Suppressor macrophage (primary cell): ENCODE measurements at places on chromosomes 5 and 9.

DNA sequence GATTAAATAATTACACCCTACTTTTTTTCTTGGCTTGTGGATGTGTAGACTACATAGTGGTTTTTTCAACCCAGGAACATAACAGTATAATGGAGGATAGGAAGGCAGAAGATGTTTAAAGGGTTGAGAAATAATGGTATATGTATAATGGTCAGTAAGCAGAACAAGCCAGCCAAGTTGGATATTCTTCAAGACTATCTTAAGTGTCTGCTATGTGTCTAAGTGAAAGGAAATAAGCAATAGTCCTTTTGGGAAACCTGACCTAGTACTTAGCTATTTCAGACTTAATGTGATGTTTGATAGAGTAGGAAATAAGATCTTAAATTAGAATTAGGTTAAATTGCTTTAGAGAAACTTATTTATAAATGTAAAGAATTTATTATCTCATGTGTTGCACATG, 85.7 kb downstream of the PTPDC1 start:
- no peak for DNase-seq

- DNase-seq = no peak
Observed at GRCh38 chr5:134906811-134907210, 1.9 kb downstream of the PCBD2 start.

DNA sequence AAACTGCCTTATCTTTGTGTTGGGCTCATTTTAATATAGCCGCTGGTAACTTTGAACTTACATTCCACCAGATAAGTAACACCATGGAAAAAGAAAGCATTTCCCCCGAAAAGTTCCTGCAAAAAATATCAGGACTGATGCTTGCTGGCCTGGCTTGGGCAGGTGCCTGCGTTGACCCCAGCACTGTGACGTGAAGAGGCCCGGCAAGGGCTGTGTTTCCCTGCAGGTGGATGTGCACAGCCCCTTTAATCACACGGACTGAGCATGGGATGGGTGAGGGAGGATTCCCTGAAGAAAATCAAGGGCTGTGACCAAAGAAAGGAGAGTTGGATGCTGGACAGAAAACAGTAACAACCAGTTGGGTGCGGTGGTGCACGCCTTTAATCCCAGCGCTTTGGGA, 138.2 kb downstream of the NSG2 start:
- DNase-seq = no peak

GRCh38 chr5:124285733-124286132, 460.7 kb downstream of the ZNF608 start:
- DNase-seq = no peak

DNA sequence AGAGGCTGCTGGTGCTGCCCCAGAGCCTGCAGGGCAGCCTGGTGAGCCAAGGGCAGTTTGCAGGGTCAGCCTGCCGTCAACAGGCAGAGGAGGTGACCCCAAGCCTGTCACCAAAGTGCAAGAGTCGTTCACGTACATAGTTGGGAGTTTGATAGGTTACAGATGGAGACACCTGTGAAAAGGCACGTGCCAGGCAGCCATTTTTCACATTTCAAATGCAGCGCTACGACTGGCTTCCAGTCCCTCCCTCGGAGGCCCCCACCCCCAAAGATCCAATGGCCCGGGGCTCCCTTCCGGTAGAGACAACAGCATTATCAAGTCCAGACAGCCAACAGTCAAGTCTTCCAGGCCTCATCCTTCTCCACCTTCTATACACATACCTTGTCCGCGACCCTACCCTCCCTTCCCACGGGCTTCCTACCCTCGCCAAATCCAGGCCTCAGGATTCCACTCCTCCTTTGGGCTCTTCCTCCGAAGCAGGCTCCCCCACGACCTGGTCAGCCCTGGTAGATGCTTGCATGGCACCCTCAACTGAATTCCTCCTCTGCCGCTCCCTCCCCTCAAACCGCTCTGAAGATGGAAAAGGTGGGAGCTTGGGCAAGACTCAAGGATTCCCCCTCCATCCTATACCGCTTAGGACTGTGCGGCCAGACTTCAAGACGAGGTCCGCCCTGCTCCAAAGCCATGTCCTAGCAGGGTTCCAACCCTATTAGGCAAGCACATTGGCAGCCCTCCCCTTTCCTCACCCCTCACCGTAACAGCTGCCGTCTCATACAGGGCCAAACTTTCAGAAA, 13.2 kb downstream of the HNRNPH1 start:
- no peak for DNase-seq

DNA sequence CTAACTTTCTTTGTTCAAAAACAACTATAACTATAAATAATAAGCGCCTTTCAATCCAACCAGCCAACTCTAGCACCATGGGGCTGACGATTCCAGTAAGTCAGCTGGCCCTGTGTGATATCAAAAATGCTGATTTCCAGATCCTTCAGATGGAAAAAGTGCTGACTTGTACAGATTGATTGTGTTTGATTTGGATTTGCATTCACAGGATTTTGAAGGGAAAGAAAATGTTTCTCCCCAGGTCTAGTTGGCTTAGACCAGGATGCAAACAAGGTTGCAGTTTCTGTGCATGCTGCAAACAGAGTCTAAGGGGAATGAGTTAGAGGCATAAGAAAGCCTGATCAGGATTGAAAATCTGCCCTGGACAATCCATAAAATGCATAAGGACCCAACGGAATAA, 68.9 kb downstream of the SLC1A3 start:
- no peak for DNase-seq

- DNase-seq = peak; percentile 89
Observed at GRCh38 chr9:114930056-114930812, at the start of gene TNFSF8. Gene TNFSF8, minus strand, starts transcription at chr9:114930591. Its CDS starts 288 bp downstream, at chr9:114930303.

GRCh38 chr9:18905883-18906629, 127.0 kb downstream of the SAXO1 start:
- no peak for DNase-seq

- DNase-seq = peak; percentile 78
Observed at GRCh38 chr9:113579283-113580040, 115.9 kb downstream of the RGS3 start.

DNA sequence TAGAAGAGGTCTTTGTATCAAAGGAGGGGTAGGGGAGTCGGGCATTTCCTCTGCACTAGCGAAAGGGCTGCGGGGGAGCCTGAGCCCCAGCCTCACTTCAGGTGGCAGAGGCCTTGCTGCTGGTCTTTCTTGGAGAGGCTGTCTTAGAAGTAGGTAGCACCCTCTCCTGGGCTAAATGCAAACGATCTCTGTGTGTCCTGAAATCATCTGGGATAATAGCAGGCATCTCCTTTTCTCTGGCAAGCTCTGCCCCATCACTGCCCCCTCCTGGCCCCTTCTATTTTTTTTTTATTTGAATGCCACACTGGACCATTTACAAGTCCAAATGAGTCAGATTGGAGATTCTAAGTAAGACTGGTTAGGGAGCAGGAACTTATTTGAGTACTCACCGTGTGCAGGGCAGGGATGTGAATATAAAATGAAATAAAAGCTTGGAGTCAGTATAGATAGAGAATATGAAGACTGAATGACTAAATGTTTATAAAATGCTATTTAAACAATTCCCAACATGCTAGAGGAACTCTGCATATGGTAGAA, 137.1 kb downstream of the FGF1 start:
- peak; percentile 63 for DNase-seq

DNA sequence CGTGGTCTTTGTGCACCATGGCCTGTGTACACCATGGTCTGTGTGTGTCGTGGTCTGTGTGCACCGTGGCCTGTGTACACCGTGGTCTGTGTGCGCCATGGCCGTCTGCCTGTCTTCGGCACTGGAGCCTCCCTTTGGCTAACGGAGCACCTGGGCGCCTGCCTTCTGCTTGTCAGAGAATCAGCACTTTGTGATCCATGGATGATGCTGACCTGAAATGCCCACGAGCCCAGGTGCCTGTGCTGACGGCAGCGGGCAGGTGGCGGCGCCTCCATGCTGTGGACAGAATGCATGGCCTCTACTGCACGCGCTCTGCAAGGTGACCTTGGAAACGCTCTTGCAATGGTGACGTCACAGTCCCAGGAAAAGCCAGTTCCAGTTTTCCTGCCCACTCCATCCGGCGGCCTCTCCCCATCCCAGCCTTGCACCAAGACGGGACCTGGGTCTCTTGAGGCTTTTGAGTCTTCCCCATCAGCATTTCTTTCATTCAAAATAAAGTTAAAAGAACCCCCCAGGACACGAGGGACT, 14.6 kb downstream of the LCN9 start:
- DNase-seq = no peak

GRCh38 chr9:1962122-1962521, 53.0 kb upstream of the SMARCA2 start:
- DNase-seq = no peak
